ENCODE measurements at places on chromosomes 3 and 15. TPM values are rescaled to one million over a fixed set of nuclear protein-coding genes. Genes with fewer than 3 reads are reported as not detected.

DNA sequence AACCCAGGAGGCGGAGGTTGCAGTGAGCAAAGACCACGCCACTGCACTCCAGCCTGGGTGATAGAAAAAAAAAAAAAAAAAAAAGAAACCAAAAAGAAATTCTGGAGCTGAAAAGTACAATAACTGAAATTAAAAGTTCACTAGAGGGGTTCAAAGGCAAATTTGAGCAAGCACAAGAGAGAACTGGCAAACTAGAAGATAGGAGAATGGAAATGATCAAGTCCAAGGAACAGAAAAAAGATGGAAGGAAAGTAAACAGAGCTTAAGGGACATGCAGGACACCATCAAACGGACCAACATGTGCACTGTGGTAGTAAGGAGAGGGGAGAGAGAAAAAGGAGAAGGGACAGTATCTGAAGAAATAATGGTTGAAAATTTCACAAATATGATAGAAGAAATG lies 12.9 kb downstream of the SNX4 start:
- DNase-seq = no peak

- no peak for DNase-seq
Observed at GRCh38 chr3:189272500-189273119, 100.8 kb downstream of the TPRG1 start.

GRCh38 chr15:62125773-62126172 lies 39.3 kb downstream of the C2CD4B start:
- DNase-seq = peak; percentile 91

ATP13A5 gene
- not detected for total RNA-seq

CAMK2N2 gene
- not detected for total RNA-seq

DAZL gene
- not detected for total RNA-seq

DNA sequence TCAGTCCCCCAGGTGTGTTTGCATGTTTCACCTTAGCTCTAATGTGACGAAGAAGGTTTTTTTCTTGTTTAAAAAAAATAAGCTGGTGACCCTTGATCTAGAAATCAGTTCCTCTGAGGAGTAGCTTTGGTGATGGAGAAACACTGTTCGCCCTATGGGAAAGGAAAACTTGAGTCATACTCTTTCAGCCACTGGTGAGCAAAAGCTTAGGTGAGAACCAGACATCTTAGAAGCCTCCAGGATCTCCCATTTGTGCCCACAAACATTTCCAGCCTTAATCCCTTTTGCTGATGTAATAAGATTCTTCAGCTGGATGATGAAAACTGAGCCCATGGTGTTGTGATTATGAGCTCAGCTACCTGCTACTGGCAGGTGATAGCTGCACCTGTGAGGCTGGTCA lies 37.8 kb downstream of the SLC27A2 start:
- no peak for DNase-seq

EAF2 gene
- total RNA-seq = 1.5 TPM

GRCh38 chr3:158492685-158493084 lies 78.3 kb upstream of the MLF1 start:
- DNase-seq = no peak

GRCh38 chr3:188779281-188779980 lies 392.3 kb upstream of the TPRG1 start:
- DNase-seq = no peak

- no peak for DNase-seq
Observed at GRCh38 chr3:15982243-15982642, 184.5 kb upstream of the ANKRD28 start.
